Muscle of leg (tissue), 16 donors: ENCODE measurements at places on chromosomes 5 and 9. TPM values are rescaled to one million over a fixed set of nuclear protein-coding genes. Genes with fewer than 3 reads are reported as not detected.

Gene NUTM2F
- not detected for total RNA-seq

DNA sequence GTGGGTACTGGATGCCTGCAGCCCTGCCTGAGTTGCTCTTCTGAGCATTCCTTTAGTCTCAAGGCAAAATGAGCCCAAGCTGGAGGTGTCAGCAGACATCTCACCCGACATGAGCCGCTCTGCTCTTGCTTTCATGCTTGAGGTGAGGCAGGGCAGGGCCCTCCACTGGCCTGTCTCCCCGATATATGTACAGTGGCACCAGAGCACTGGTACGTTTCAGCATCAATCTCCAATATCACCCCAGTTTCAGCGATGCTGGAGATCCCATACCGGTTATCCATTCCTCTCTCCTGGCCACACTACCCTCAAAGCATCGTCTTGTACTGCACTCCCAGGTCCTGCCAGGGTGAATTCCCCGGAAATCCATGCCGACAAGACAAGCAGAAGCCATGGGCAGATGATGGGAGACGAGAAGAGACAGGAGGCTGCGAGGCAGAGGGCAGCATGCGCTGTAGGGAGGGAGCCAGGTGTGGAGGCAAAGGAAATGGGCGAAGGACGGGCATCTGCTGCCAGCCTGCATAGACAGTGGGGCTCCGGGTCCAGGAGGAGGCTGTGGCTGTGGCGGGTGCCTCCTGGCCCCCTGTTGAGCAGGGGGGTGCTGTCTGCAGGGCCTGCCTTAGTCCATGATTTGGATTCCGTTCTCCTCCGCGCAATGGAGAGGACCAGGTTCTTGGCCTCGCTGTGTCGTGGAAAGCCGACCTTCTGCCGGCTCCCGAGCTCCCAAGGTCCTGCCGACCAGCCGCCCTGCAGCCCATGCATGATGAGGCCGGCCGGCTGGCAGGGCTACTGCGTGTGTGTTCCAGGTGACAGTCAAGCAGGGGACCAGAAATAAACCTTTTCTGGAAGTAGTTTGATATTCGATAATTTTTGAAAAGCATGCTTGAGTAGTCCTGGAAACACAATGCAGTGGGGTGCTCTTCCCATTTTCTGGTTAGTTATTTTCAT, 152.2 kb upstream of the IRX2 start:
- no peak for DNase-seq

Gene STPG3
- not detected for total RNA-seq

GRCh38 chr5:79983618-79984017, 7.4 kb downstream of the MTX3 start:
- DNase-seq = no peak

DNA sequence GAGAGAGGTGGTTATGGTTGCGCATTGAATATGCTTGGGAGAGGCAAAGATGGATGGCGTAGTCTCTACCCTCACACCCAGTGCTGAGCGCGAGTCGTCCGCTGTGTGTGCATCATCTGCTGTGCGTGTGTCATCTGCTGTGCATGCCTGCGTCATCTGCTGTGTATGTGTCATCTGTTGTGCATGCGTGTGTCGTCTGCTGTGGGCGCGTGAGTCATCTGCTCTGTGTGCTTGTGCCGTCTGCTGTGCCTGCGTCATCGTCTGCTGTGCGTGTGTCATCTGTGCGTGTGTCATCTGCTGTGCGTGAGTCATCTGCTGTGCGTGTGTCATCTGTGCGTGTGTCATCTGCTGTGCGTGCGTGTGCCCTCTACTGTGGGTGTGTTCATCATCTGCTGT, 68.0 kb upstream of the IRX4 start:
- no peak for DNase-seq

- peak; percentile 35 for DNase-seq
Observed at GRCh38 chr5:72246954-72247442, 73.0 kb downstream of the MRPS27 start.
